Kidney (tissue), 22 donors: ENCODE measurements at places on chromosomes 3 and 15. TPM values are rescaled to one million over a fixed set of nuclear protein-coding genes. Genes with fewer than 3 reads are reported as not detected.

GRCh38 chr3:143831208-143831607 lies 17.1 kb downstream of the SLC9A9 start:
- no peak for DNase-seq

- peak; percentile 66 for DNase-seq
These were observed 7.1 kb downstream of the CELSR3 start for GRCh38 chr3:48655606-48656005.

GRCh38 chr3:66962664-66963063 lies 35.4 kb upstream of the KBTBD8 start:
- no peak for DNase-seq

- no peak for DNase-seq
These were observed 869 bp downstream of the PLA1A start for GRCh38 chr3:119598410-119599098.

DNA sequence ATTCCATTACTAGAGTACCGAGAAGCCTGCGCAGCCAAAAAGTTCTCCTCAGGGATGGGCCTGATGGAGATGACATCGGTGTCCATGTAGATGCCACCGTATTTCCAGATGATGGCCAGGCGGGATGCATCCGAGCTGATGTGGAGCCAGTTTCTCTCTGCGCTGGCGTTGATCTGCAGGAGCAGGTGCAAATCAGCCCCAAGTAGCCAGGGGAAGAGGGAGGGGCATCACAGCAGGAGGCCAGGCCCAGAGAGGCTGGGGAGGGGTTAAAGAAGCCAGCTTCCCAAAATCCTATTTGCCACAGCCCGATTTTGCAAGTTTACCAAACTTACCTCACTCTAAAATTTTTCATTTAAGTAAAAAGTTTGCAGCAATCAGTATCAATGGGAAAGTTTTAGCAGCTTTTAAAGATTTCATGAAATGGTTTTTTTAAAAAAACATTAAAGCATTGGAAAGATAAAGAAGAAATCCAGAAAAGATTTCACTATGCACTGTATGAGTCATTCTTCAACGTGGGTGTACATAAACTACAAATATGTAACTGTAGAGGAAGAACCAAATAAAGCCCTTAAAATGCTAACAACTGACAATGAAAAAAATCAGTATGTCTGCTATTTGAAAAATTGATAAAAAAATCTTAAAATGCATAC lies 7.4 kb downstream of the A4GNT start:
- no peak for DNase-seq

SCAANT1 gene
- polyA plus RNA-seq, result not detected

SLC24A5 gene
- not detected for polyA plus RNA-seq

NEK10 gene
- 1.0 TPM for polyA plus RNA-seq
